ENCODE measurements at places on chromosomes 1 and 21.
A peak's percentile ranks its signal among the peaks of the same experiment; 100 is the strongest.

- DNase-seq: peak; percentile 46
These were observed 626 bp downstream of the PTP4A2 start for GRCh38 chr1:31937300-31938183.

DNA sequence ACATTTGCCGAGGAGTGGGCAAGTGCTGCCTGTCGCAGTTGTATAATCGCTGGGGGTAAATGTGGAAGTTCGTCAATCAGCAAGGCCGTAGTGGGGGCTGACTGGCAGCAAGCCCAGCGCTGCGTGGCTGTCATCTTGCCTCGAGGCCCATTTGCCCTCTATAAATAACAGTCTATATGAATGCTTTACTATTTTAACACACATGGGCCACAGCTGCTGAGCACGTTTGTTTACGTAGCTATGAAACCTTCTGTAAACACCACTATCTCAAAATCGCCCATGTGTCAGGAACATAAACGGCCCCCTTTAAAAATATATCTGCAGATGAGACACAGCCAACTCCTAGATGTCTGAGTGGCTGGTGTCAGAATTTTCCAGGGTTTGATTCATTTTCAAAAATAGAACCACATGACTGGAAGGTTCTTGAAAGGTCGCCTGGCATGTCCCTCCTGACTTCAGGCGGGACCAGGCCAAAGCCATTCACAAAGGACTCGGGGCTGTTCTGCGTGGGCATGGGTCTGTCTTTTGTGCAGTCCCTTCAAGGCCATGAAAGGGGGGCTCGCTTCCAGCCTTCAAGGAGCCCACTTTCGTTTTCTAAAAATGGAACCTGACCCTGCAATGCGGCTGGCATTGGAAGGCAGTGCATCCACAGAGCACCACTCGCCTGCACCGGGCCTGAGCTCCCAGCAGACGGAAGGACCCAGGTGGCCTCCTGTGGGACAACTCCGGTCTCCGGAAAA, 205.5 kb downstream of the KCNJ6 start:
- DNase-seq: no peak

DNA sequence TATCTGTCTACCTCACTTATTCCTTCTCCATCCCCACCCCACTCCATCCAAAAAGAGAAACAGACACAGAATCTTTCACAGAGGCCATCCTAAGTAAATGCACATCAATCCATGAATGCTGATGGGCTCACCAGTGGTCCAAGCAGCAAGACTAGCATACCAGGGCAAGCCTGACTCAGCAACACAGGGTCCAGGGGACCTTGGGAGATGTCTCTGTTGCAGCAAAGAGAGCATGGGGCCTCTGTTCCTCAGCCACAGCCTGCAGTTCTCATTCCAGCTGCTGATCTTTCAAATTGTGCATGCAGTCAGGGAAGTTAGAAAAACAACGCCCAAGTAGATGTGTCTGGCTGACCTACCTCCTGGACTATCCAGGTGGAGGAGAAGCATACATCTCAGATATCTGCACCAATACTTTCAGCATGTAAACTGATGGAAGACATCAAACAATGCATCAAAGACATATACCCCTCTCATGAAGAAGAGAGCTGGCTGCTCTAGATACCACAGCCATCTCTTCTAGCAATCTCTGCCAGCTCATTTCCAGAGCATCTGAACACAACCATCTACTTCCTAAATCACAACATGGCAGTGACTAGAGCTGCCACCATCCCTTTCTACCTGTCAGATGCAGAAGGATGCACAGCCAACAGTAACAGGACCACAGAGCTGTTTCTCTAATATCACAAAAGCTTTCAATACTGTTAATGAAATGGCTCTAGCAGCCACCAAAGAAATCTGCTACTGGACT, 54.5 kb downstream of the CD34 start:
- no peak for DNase-seq

DNA sequence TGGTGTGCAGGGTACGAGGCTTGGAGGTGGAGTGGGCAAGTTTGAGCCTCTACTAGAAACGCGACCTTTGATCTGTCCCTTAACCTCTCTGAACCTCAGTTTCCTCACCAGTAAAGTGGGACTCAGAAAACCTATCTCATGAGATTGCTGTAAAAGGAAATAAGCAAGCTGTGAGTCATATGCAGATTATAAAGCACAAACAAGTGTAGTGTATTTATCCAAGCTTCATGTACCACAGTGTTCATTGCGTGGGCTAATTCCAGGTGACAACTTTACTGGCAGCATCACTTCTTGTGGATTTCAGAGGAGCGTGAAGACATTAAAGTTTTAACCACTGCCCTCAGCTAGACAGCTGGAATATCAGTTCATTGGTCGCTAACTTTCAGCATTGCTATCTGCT, 44.4 kb downstream of the ZNF697 start:
- DNase-seq: no peak

GRCh38 chr1:176939993-176940392, 224.5 kb downstream of the ASTN1 start:
- DNase-seq: no peak

GRCh38 chr21:42468491-42469131, 27.4 kb downstream of the RSPH1 start:
- DNase-seq: no peak

GRCh38 chr1:43691871-43692815, 15.2 kb upstream of the ST3GAL3 start:
- no peak for DNase-seq

DNA sequence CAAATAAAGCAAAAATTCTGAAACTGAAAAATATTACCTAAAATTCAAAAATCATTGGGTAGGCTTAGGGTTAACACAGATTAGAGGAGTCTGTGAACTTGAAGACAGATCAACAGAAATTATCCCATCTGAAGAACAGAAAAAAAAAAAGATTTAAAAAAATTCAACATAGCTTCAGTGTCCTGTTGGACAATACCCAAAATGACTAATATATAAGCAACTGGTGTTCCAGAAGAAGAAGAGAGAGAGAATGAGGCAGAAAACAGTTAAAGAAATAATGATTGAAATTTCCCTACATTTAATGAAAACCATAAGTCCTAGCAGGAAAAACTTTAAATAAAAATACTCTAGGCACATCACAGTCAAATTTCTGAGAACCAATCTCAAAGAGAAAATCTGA, 31.5 kb downstream of the TMCO1 start:
- DNase-seq: no peak

DNA sequence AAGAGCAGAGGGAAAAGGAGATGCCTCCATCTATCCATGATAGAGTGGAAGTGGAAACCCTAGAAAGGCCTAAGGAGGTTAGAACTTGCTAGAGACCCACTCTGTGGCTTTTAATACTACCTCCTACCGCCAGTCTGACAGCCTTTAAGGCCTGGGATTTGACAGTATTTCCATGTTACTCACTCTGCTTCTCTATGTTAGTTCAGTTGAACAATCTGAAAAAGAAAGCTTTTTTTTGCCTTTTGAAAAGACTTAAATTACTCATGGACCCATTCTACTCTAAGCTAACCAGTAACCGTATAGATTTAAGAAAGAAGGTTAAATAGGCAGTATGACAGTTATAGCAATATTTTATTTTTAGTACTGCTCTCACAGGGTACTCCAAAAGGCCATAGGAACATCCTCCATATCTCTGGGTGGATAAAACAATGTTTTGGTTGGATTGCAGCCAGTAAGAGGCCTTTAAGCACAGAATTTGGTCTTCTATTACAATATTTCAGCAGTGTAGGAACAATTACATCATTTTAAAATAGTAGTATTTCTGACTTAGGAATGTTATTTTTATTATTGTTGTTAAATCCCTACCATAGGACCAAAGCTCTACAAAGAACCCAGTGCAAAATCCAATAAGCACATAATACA, 15.9 kb upstream of the GPR25 start:
- no peak for DNase-seq

GRCh38 chr1:54798769-54799641, 2.1 kb downstream of the TTC22 start:
- no peak for DNase-seq

GRCh38 chr1:18630511-18631495, at the start of gene PAX7:
Gene PAX7, plus strand, starts transcription at chr1:18630846. Its CDS starts 758 bp downstream, at chr1:18631604.
- no peak for DNase-seq

DNA sequence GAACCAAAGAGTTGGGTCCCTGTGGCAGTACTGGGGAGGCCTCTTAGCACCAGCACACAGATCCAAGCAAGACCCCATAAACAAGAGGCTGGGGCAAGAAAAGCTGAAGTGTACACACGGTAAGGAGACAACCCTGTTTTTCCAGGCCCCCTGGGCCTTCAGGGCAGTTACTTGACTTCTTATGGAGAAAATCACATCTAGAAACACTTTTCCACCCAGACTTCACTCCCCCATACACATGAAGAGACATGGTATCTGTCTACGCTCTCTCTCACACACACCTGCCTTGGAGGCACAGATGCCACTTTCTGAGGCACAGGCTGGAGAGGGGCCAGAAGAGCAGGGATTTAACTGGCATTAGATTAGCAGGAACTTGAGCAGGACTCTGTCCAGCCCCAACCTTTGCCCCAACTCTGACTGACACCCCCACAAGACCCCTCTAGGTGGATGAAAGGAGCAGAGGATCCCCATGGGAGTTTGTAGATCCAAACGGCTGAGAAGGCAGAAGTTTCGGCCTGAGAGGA, 2.2 kb downstream of the CERS2 start:
- no peak for DNase-seq

DNA sequence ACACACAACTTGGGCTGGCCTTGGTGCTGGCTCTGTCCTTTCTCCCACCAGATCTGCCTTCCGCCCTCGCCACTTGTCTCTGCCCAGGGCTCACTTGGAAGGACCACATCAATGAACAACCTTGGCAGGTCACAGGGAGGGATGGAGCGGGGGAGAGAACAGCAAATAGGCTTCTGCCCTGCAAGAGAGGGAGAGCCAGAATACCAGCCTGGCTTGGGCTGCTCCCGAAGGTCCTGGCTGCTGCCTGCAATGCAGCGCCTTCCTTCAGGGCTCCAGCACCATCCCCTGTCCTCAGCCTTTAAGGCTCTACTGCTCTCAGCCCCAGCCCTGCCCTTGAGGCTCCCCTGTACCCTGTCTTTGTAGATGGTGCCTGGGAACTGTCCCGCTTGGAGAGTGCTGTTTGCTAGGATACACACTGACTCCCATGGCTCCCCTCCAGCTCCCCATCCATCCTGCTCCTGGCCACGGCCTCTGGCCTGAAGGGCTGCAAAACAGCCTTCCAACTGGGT, 43.8 kb downstream of the HIVEP3 start:
- DNase-seq: no peak

DNA sequence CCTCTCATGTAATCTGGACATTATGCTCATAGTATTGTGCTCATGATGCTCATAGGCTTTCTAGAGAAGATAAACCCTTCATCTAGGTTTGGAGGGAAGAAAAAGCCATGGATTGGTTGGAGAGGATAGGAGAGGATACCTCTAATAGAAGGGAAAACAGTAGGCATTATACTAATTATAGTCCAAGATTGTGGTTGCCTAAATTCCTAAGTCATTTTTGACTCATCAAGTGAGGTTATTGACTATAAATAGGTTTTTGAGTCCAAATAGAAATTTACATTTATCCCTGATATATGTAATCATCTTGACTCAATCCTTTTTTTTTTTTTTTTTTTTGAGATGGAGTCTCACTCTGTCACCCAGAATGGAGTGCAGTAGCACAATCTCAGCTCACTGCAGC, 5.0 kb downstream of the SYT11 start:
- DNase-seq: no peak

Measured in NCI-H1930 (cell line).